ENCODE measurements at places on chromosomes 3 and 15. TPM values are rescaled to one million over a fixed set of nuclear protein-coding genes. Genes with fewer than 3 reads are reported as not detected.

GRCh38 chr3:70053293-70053692 lies 53.8 kb downstream of the SAMMSON start:
- H3K4me1 ChIP-seq, result no peaks in the 10 kb centered on the region
- H3K4me3 ChIP-seq, result no peak overlapping the region
- no peaks in the 10 kb centered on the region for H3K36me3 ChIP-seq
- H3K27ac ChIP-seq, result no peak overlapping the region
- no peak for DNase-seq
- H3K27me3 ChIP-seq, result peaks cover 6% of the 10 kb centered on the region

The ZNF80 gene
- not detected for total RNA-seq

The GOLGA8B gene
- total RNA-seq, result 6.4 TPM

- H3K27me3 ChIP-seq, result no peaks in the 10 kb centered on the region
- H3K4me1 ChIP-seq, result no peaks in the 10 kb centered on the region
- DNase-seq, result no peak
- no peak overlapping the region for H3K27ac ChIP-seq
These were observed 487.1 kb upstream of the CNTN3 start for GRCh38 chr3:75101329-75102147.

The FSIP1 gene
- total RNA-seq, result 0.18 TPM

The PROK2 gene
- not detected for total RNA-seq

The LMCD1 gene
- 50.0 TPM for total RNA-seq

The SOX2 gene
- not detected for total RNA-seq

- peak overlapping the region; percentile 62 for H3K4me3 ChIP-seq
- H3K27ac ChIP-seq, result no peak overlapping the region
- no peaks in the 10 kb centered on the region for H3K4me1 ChIP-seq
- no peaks in the 10 kb centered on the region for H3K27me3 ChIP-seq
- no peaks in the 10 kb centered on the region for H3K36me3 ChIP-seq
These were observed 186.7 kb downstream of the NLGN1 start for GRCh38 chr3:173584093-173584837.

The ISY1 gene
- 28.5 TPM for total RNA-seq

DNA sequence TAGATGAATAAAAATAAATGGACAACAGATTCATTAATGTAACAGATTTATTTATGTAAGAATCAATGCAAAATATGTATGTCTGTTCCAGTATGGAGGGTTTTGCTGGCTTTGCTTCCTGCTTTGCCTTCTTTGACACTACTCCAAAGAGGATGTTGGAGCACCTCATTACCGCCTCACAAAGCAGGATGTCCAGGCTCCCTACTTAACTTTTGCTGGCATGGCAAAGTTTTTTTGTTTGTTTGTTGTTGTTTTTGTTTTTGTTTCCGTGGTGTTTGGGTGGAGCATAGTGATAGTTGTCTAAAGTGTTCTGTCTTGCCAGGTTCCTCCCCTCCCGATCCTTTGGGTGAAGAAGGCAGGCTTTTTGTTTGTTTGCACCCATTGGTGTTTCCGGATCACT lies 38.7 kb downstream of the DIPK2A start:
- peaks cover 2% of the 10 kb centered on the region for H3K4me1 ChIP-seq
- no peak overlapping the region for H3K4me3 ChIP-seq
- H3K36me3 ChIP-seq, result no peaks in the 10 kb centered on the region
- DNase-seq, result no peak
- H3K27ac ChIP-seq, result no peak overlapping the region

The GABRR3 gene
- not detected for total RNA-seq

DNA sequence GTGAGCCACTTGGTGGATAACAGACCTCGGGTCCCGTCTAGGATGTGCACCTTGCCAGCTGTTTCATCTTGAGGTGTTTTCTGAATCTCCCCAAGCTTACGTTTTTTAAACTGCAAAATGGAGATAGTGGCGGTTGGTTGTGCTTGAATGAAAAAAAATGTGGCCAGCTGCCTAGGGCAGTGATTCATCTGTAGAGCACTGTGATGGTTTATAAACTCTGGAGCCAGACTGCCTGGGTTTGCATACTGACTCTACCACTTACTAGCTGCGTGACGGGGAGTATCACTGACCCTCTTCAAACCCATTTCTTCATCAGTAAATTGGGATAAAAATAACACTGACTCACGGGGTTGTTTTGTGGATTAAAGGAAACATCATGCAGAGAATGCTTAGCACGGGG lies 159.1 kb downstream of the CHL1 start:
- peaks cover 16% of the 10 kb centered on the region for H3K4me1 ChIP-seq
- peak overlapping the region; percentile 25 for H3K4me3 ChIP-seq
- H3K27ac ChIP-seq, result peak overlapping the region; percentile 87
- no peaks in the 10 kb centered on the region for H3K27me3 ChIP-seq

GRCh38 chr3:44992555-44993470 lies 16.8 kb downstream of the EXOSC7 start:
- peaks cover 27% of the 10 kb centered on the region for H3K4me1 ChIP-seq
- no peak for DNase-seq
- H3K27me3 ChIP-seq, result no peaks in the 10 kb centered on the region
- peaks cover 12% of the 10 kb centered on the region for H3K36me3 ChIP-seq
- H3K4me3 ChIP-seq, result no peak overlapping the region

The P3H2 gene
- 74.4 TPM for total RNA-seq

- H3K36me3 ChIP-seq, result peaks cover 22% of the 10 kb centered on the region
- peaks cover 6% of the 10 kb centered on the region for H3K4me1 ChIP-seq
- no peak for DNase-seq
- H3K27me3 ChIP-seq, result no peaks in the 10 kb centered on the region
These were observed 14.0 kb upstream of the FSIP1 start for GRCh38 chr15:39796601-39797000.

The CYP1A2 gene
- total RNA-seq, result not detected

DNA sequence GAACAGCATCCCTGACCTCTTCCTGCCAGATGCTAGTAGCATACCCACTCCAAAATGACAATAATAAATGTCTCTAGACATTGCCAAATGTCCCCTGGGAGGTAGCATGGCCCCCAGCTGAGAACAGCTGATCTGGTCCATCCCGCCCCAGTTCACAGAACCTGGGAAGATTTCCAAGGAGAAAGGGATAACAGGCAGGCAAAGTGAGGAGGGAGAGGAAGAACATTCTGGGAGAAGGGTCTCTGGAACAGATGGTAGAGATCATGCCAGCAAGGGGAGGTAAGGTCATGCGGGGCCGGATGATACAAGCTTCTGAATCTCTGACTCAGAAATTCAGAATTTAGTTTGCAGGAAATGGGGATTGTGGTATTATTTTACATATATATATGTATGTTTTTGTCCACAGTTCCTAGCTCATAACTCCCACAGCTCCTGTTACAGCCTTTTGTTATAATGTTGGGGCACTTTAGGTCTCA lies 192.7 kb downstream of the SUCLG2 start:
- peak; percentile 63 for DNase-seq
- peaks cover 16% of the 10 kb centered on the region for H3K4me1 ChIP-seq
- peak overlapping the region; percentile 19 for H3K27ac ChIP-seq
- H3K27me3 ChIP-seq, result no peaks in the 10 kb centered on the region

DNA sequence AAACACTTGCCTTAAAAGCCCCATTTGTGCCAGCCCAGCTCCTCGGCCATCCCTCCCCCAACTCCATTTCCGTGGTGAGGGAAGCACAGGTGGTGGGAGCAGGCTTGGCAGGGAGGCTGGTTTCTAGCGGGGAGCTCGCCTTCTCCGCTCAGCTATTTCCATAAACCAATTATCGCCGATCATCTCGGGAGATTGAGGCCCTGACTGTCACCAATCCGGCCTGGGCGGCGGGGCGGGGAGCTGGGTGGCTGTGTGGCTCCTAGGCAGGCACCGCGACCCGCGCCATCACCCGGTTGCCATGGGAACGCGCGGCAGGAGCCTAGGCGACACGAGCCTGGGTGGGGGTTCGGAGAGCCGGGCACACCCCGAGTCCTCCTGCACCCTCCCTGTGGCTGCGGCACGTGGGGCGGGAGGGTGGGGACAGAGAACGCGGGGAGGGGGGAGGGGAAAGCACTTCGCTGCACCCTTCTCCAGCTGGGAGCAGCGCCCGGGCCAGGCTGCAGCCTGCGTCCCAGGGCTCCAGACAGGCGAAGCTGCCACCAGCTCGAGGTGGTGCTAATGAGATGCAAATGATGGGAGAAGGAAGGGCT lies 9.3 kb downstream of the CCDC33 start:
- DNase-seq, result no peak
- H3K4me3 ChIP-seq, result no peak overlapping the region
- H3K36me3 ChIP-seq, result no peaks in the 10 kb centered on the region
- peaks cover 2% of the 10 kb centered on the region for H3K4me1 ChIP-seq
- H3K27ac ChIP-seq, result no peak overlapping the region

DNA sequence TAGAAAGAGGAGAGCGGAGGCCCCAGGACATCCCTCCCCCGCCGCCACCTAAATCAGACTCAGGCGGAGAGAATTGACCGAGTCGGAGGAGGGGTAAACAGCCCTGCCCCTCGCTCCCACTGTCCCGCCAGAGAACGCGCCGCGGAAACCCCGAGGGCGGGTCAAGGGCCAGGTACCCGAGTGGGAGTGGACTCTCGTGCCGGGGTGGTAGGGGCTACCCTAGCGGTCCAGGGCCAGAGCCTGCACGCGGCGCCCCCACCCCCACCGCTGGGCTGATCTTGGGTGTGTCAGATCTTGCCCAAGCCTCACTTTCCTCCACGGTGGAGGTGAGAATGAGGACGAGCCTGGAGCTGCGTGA lies 19.0 kb downstream of the SPATA12 start:
- no peak overlapping the region for H3K27ac ChIP-seq
- H3K36me3 ChIP-seq, result 0 out of 2 replicates have a peak, but pooled peaks cover 1% of the 10 kb centered on the region

The CLEC3B gene
- total RNA-seq, result 1.9 TPM

DNA sequence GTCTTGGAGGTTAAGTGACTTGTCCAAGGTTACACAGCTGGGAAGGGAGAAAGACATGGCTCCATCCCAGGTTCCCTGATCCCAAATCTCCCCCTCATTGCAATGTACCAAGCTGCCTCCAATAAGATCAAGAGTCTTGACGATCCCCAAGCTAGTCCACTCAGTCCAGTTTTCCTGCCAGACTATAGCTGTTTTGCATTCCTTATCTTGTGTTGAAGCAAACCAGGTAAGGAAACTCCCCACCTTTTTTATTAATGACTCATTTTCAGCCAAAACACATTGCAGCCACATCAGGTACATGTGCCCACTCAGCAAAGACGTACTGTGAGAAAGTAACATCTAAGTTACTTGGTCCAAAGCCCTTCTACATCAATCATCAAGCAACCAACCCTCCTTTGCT lies 41.9 kb downstream of the LIPC start:
- no peaks in the 10 kb centered on the region for H3K36me3 ChIP-seq
- H3K4me3 ChIP-seq, result no peak overlapping the region
- H3K27me3 ChIP-seq, result no peaks in the 10 kb centered on the region

GRCh38 chr3:88280326-88280725 lies 130.6 kb downstream of the C3orf38 start:
- H3K4me1 ChIP-seq, result no peaks in the 10 kb centered on the region
- no peaks in the 10 kb centered on the region for H3K36me3 ChIP-seq
- DNase-seq, result no peak
- H3K4me3 ChIP-seq, result no peak overlapping the region
- no peaks in the 10 kb centered on the region for H3K27me3 ChIP-seq
- H3K27ac ChIP-seq, result no peak overlapping the region

DNA sequence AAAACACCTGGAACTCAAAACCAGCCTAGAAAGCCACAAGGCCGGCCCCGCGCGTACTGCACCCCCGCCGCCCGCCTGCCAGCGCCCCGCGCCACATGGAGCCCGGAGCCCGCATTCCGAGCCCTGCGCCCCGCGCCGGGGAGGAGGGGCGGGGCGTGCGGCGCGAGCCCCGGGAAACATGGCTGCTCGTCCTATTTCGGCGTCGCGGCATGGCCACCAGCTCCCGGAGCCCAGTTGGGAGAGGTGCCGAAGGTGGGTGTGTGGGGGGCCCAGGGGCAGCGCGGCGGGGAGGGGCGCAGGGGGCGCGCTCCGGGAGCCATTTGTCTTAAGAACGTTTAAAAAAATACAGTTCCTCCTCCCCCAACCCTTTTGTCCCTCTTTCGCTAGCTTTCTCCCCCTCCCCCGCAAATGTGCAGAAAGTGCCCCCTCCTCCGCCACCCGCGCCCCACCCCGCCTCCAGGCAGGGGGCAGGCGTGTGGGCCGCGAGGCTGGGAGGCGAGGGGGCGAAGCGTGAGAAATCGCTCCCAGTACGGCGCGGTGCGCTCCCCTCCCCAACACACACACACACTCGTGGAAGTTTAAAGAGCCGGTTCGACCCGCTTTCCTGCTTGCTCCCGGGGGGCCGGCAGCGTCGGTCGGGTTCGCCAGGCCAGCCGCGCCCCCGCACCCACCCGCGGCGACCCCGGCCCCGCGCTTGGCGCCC lies 2.5 kb downstream of the ANP32A start:
- peak overlapping the region; percentile 78 for H3K4me3 ChIP-seq
- H3K4me1 ChIP-seq, result peaks cover 14% of the 10 kb centered on the region
- no peaks in the 10 kb centered on the region for H3K36me3 ChIP-seq

GRCh38 chr3:78645628-78646310 lies 1122.0 kb downstream of the ROBO1 start:
- H3K4me3 ChIP-seq, result no peak overlapping the region
- H3K27ac ChIP-seq, result no peak overlapping the region
- no peaks in the 10 kb centered on the region for H3K27me3 ChIP-seq
- no peaks in the 10 kb centered on the region for H3K36me3 ChIP-seq
- DNase-seq, result peak; percentile 81
- peaks cover 2% of the 10 kb centered on the region for H3K4me1 ChIP-seq

- H3K4me3 ChIP-seq, result no peak overlapping the region
- no peaks in the 10 kb centered on the region for H3K27me3 ChIP-seq
- no peaks in the 10 kb centered on the region for H3K4me1 ChIP-seq
These were observed 309.8 kb upstream of the MANF start for GRCh38 chr3:51075221-51075775.

Data from IMR-90 (cell line).